Germinal center (tissue), 1 donor: ENCODE measurements at places on chromosomes 2 and 18.

- no peak for DNase-seq
Measured at GRCh38 chr2:198098918-198099317, 294.5 kb downstream of the PLCL1 start.

DNA sequence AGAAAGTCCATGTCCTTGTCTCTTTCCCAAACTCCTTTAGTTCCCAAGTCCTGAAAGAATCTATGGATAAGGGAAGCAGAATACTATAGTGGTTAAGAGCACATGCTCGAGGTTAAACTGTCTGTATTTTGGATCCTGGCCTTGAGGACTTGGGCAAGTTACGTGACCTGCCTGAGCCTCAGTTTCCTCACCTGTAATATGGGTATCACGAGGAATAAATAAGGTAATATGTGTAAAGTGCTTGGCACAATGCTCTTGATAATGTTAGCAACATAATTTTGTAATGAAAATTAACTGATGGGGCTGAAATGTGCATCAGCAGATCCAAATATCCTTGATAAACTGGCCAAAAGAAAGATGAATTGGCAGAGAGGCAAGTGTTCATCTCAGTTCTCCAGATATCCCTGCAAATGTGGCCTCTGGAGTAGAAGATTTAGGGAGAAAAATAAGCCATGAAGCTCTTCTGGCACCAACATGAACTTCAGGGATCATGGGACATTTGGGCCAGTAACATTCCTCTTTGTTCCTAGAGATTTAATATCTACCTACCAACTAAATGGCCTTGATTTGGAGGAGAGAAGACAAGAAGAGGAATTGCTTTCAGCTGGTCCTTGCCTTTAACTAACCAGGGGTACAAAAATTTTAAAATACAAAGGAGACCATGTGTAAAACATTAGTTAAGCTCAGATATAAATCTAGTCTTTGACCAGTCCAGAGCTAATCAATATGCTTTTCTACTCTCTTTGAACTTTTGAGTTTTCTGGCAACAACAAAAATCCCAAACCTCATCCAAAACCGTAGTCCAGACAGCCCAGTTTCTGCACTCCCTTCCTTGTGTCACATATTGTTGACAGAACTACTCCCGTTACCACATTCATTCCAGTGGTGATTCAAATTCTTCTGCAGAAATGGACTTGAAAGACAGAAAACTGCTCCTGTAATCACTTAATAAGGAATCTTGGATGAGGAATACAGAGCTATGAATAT lies 52.7 kb upstream of the EML4 start:
- DNase-seq = no peak

DNA sequence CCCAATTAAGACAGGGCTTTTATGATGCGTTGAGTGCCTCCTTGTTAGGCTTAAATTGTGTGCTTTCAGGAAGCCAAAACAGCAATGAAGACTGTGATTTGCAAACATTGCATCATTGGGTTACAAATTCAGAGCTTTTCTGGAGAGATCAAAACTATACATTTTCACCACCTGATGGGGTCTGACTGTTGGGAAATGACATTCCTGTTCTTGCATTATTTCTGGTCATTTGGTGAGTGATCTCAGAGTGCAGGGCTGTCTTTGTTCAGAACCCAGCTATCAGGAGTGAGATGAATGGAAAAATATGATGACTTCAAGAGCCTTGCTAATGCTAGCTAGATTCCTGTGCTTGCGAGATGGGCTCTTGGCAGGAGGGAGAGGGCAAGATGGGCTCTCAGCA lies 39.1 kb downstream of the SH3RF3 start:
- no peak for DNase-seq

- no peak for DNase-seq
Measured at GRCh38 chr2:68850524-68850923, 20.7 kb downstream of the BMP10 start.

DNA sequence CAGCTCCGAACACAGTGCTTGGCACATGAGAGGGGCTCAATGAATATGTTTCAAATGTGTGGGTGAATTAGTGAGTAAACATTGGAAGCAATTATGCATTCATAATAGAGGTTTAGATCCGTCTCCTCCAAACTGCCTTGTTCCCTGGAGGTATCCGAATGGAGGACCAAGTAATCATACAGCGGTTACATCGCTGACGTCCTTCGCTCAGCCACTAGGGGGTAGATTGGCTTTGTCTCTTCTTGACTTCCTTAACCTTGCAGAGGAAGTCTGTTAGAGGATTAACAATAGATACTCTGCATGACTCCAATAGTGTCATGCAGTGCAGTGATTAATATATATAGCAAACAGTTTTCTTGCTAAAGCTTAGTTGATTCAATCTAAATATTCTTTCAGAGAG lies 517.0 kb downstream of the PTPRM start:
- no peak for DNase-seq

DNA sequence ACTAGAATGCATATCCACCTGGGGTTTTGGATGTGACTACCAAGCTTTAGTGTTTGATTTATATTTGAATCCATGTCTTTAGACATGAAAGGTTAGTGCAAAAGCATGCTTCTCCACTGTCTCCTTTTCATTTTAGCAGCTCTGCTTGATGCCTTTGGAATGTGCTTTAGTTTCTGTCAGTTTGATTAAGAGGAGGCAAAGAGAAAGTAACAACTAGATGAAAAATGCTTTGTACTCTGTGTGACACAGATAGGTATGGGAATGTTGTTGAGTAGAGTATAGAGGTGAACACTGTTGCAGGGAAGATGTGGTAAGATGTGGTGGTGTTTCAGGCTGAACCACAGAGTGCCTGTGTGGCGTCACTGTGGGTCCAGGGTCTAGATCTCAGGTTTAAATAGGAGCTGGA lies 19.8 kb downstream of the PIK3C3 start:
- DNase-seq = no peak

GRCh38 chr2:84959095-84959565 lies 11.8 kb upstream of the KCMF1 start:
- DNase-seq = no peak

DNA sequence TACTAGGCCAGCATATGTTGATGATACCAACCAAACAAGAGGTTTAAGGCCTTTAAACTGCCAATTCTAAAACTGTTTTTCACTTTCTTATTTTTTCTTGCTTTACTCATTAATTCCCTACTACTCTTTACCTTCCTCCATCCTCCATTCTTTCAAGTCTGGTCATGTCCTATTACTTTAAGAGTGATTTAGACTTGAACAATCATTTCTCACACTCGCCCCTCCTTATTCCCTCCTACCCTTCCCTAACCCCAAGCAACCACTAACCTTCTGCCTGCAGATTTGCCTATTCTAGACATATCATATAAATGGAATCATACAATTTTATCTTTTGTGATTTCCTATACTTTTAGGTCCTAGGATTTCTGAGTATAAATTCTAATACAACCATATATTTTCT lies 127.7 kb downstream of the USP34 start:
- DNase-seq = no peak

DNA sequence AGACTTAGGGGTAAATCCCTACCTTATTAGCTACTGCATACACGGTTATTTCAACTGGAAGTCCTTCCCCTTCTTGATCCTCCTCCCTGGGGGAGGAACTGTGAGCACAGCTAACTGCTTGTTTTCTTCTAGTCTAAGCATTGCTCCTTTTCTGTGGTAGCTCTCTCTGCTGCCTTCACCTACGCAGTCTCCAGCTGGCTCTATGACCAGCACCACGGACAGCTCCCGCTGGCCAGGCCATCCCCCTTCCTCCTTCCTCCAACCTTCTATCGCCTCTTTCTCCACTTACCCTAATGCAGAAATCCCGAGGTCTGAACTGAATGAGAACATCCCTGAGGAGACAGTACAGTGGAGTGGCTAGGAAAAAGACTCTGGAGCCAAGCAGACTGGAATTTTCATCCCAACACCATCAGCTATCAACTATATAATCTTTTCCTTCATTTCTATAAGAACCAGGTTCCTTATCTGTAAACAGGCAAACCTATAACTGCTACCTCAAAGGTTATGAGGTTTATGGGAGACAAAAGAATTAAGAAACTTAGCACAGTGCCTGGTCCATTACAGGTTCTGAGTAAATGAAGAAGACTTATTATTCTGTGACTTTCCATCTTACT lies 4.7 kb upstream of the CFAP65 start:
- no peak for DNase-seq

GRCh38 chr2:207616185-207616584 lies 9.0 kb downstream of the METTL21A start:
- no peak for DNase-seq

- no peak for DNase-seq
Measured at GRCh38 chr2:69017080-69017479, 4.1 kb downstream of the ANTXR1 start.

GRCh38 chr2:152511981-152512380 lies 177.0 kb downstream of the FMNL2 start:
- DNase-seq = no peak

DNA sequence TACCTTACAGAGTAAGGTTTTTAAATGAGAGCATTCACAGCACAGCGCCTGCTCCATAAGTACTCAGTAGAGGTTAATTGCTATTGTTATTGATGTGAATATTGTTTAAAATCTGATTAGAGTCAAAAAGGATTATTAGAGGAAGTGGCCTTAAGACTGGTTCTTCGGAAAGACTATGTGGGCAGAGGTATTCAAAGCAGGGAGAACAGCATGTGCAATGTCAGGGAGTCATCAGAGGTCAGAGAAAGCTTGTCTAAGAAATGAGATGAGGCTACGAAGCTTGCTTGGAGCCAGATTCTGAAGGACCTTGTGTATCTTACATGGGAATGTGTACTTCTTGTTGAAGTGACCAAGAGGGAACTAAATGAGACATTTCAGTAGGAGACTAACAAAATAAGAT lies 49.8 kb downstream of the PMS1 start:
- DNase-seq = no peak

GRCh38 chr2:188512456-188512855 lies 220.8 kb downstream of the GULP1 start:
- no peak for DNase-seq

DNA sequence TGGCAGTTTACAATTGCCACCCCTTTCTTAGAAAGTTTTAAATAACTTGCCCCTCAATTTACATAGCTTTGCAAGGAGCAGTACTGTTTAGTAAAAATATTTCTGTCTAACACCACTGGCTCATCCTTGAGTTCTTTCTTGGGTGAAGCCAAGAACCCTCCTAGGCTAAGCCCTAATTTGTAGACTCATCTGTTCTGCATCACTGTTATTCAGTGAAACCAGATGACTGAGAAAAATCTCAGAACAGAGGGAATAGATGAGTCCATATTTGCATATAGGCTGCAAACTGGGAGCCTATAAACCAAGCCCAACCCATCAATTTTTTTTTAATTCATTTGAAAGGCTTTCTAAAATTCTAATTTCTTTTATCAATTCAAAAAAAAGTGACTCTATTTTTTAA lies 161.4 kb upstream of the TFPI start:
- DNase-seq = no peak

GRCh38 chr2:119860924-119861323 lies 101.2 kb downstream of the PTPN4 start:
- DNase-seq = no peak

DNA sequence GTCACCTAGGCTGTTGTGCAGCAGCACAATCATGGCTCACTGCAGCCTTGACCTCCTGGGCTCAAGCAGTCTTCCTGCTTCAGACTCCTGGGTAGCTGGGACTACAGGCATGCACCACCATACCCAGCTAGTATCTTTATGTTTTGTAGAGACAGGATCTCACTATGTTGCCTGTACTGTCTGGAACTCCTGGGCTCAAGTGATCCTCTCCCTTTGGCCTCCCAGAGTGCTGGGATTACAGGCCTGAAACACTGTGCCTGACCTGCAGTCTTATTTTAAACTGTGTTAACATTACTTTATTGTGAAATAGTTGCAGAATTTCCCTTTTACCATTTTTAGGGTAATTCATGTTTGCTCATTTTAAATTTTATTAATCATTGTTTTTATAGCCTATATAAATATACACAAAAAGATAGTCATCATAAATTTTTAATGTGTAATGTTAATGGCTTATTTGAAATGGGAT lies 24.6 kb downstream of the EML4 start:
- DNase-seq = no peak

DNA sequence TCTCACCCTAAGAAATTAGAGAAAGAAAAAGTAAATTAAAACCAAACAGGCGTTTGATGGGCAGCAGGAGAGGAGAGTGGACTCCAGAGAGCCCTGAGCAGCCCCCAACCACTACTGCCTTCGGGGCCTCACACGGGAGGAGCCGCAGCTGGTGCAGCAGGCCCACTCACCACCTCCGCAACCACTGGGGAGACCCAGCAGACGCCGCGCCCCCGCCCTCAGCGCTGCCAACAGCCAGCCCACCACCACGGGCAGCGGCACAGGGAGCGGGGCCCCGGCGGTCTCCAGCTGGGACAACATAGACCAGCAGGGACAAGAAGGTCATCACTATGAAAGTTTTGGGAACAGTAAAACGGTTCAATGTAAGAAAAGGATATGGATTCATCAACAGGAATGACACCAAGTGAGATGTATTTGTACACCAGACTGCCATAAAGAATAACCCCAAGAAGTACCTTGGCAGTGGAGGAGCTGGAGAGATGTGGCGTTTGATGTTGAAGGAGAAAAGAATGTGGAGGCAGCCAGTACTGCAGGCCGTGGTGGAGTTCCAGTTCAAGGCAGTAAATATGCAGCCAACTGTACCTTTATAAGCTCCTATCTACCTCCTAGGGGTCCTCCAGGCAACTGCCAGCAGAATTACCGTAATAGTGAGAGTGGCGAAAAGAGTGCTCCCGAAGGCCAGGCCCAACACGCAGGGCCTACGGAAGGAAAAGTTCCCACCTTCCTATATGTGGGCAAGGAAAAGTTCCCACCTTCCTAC lies 76.5 kb downstream of the OLA1 start:
- no peak for DNase-seq

GRCh38 chr2:26355038-26355995 lies 8.7 kb upstream of the ADGRF3 start:
- no peak for DNase-seq

GRCh38 chr18:40417501-40417900 lies 1537.5 kb upstream of the PIK3C3 start:
- DNase-seq = no peak

DNA sequence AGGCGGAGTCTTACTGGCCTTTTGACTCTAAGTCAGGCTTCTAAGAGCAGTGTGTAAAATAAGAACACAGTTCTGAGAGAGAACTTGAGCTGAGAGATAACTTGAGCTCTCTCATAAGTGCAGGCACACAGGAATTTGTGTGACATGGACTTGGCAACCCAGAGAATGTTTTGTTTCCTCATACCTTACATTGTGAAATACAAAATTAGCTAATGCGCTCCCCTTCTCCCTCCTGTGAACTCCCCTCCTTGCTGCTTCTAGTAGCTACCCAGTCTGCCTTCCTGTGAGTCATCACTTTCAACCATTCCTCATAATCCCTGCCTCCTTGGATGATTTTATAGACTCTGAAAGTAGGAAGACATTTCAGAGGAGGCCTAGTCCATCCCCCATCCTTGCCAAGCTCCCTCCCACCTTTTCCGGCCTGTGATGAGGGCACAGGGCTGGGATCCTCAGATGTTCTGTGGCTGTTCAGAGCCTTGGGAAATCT lies 22.6 kb downstream of the FER1L5 start:
- DNase-seq = no peak

GRCh38 chr2:105387225-105387624 lies 11.6 kb downstream of the FHL2 start:
- no peak for DNase-seq

DNA sequence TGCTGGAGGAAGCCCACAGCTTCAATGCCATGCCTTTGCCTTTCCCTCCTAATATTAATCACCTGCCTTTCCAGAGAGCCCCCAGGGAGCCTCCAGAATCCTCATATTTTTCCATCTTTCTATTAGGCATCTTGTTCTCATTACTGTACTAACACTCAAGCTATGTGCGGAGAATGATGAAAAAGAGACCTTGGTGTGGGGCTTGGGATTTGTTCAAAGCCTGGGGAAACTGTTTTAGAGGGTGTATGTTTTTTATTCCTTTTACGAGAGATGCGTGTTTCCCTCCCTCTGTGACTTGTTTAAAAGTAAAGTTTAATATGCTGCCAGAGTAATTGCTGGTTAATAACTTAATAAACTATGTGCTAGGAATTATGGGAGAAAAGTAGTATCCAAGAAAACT lies 102.4 kb upstream of the ZFP36L2 start:
- no peak for DNase-seq
